ENCODE measurements at places on chromosomes 11 and 22.
A peak's percentile ranks its signal among the peaks of the same experiment; 100 is the strongest.

GRCh38 chr11:92128026-92128425 lies 96.6 kb upstream of the FAT3 start:
- no peak for DNase-seq

GRCh38 chr11:80958361-80958760 lies 1517.5 kb upstream of the TENM4 start:
- no peak for DNase-seq

DNA sequence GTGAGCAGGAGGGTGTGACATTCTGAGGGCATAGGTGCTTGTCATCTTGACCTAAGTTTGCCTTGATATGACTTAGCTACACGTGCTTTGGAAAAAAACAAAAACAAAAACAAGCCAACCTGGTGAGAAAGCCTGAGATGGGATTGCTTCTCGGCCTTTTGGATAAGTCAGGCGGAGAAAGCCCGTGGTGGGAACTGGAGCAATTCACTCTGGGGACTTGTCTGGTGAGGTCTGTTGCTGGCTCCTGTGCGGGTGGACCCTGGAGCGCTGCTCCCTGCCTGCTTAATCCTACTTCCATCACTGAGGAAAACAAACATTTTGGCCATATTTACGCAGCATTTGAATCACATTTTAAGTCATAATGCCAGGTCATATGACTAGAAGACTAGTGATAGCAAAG lies 100.3 kb downstream of the SNX19 start:
- DNase-seq, result no peak

- DNase-seq, result peak; percentile 66
Observed at GRCh38 chr11:19938169-19938856, 222.0 kb downstream of the DBX1 start.

GRCh38 chr11:58609723-58610122 lies 12.7 kb upstream of the CNTF start:
- DNase-seq, result no peak

All from stimulated activated CD8-positive, alpha-beta memory T cell treated with anti-CD3 and anti-CD28 coated beads, Interleukin-4, amount 100 ng/mL, for 48 hours (primary cell).